ENCODE measurements at places on chromosomes 3 and 15.

GRCh38 chr15:51775967-51776816 lies 24.8 kb downstream of the TMOD2 start:
- DNase-seq = peak; percentile 53

GRCh38 chr3:122680475-122681283 lies at the start of gene PARP14:
PARP14 (plus strand) TSS chr3:122680839; CDS start chr3:122680884, 45 bp downstream.
- DNase-seq = peak; percentile 13

DNA sequence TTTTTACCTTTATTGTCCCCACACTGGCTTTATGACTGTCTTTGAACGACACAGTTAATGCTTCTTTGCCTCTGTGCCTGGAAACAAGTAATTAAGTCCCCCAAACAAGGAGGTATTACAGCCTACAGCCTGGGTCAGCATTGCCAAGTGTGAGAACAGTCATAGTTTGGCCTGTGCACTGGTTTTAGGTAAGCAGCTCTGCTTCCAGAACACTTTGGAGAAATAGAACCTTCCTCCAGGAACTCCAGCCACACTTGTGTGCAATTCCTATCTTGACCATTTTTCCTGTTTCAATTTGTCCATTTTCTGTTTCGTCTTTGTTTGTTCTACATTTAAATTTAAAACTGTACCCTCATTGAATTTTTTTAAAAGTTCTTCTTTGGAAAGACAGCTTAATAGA lies 568.2 kb downstream of the TUSC7 start:
- DNase-seq = no peak

- no peak for DNase-seq
Measured at GRCh38 chr15:80885016-80885579, 104.5 kb downstream of the MESD start.

GRCh38 chr15:64857421-64857820 lies 15.7 kb downstream of the PLEKHO2 start:
- no peak for DNase-seq

GRCh38 chr15:31111091-31111647 lies 9.6 kb upstream of the TRPM1 start:
- DNase-seq = no peak
